ENCODE measurements at places on chromosomes 5 and 9. TPM values are rescaled to one million over a fixed set of nuclear protein-coding genes. Genes with fewer than 3 reads are reported as not detected.
A peak's percentile ranks its signal among the peaks of the same experiment; 100 is the strongest.

DNA sequence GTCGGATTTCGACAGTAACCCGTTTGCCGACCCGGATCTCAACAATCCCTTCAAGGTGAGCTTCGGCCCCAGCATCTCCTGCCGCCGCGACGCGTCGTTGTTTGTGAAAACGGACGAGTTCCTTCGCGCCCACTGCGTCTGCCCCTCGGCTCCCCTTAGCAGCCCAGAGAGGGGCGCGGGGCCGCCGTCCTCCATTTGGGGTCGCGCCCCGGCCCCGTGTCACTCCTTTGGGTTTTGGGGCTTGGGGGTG lies 182 bp downstream of the SCAMP1 start:
- no peak for DNase-seq

- DNase-seq = no peak
These were observed 11.8 kb upstream of the UBE2D2 start for GRCh38 chr5:139549162-139549894.

- no peak for DNase-seq
These were observed 124.0 kb upstream of the PPP1R26 start for GRCh38 chr9:135355521-135356011.

Gene PCDHGC5
- 2.2 TPM for total RNA-seq

GRCh38 chr9:92746567-92747458 lies 17.8 kb downstream of the BICD2 start:
- DNase-seq = peak; percentile 61

- no peak for DNase-seq
These were observed 41.1 kb downstream of the ANKRD33B start for GRCh38 chr5:10604975-10605374.
